ENCODE measurements at places on chromosomes 4 and X. TPM values are rescaled to one million over a fixed set of nuclear protein-coding genes. Genes with fewer than 3 reads are reported as not detected.

Gene GRIA3
- 3.1 TPM for total RNA-seq

Gene ZNF718
- 1.6 TPM for total RNA-seq

Gene AREG
- total RNA-seq: 0.18 TPM

Gene SYP
- 0.10 TPM for total RNA-seq

Gene WDR44
- total RNA-seq: 5.6 TPM

Gene PFKFB1
- 24.0 TPM for total RNA-seq

Gene RGN
- total RNA-seq: 188 TPM

Gene TNIP2
- total RNA-seq: 13.1 TPM

Gene NIPAL1
- 11.6 TPM for total RNA-seq

Gene SYN1
- 0.15 TPM for total RNA-seq

Gene ODAPH
- total RNA-seq: not detected

Gene LRIT3
- 0.08 TPM for total RNA-seq

Gene TBX22
- total RNA-seq: not detected

Gene TRO
- 0.70 TPM for total RNA-seq

Gene EDA2R
- 0.15 TPM for total RNA-seq

Gene OSTC
- total RNA-seq: 72.8 TPM

Measured in left lobe of liver (tissue), 2 donors.